ENCODE measurements at places on chromosomes 12 and 14.

GRCh38 chr12:132427174-132427768, 62.7 kb upstream of the FBRSL1 start:
- no peak for DNase-seq

GRCh38 chr14:22088614-22089342, 415.2 kb upstream of the OR4E1 start:
- DNase-seq = no peak

- DNase-seq = no peak
These were observed 8.4 kb downstream of the GPRC5A start for GRCh38 chr12:12899530-12900380.

DNA sequence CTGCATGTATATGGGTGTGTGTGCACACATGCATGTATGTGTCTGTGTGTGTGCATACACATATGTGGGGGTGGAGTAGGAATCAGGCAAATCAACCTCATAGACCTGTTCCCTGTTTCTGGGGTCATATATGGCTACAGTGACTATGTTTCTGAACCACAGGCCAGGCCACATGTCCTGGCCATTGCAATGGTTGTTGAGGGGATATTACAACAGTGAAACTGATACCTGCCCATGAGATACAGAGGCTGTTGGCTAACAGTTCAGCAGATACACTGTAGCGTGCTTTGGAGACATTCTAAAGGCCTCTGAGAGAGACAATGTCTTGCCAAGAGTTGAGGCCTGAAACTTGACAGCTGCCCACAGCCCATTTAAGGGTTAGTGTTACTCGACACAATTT, 47.3 kb upstream of the FOS start:
- no peak for DNase-seq

DNA sequence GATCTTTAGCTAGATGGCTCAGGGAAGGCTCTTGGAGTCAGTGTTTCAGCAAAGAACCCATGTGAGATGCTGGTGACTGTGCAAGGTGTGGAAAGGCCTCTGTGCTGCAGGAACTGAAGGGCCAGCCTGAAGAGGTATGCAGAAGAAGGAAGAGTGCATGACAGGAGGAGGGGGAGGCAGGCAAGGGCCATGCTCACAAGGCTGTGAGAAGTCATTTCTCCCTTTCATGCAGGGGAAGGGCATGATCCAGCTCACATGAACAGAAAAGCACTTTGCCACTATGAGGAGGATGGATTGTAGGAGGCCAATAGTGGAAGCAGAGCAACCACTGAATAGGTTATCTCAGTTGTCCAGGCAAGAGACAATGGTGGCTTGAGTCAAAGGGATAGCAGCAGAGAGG, 83.7 kb downstream of the SSPN start:
- no peak for DNase-seq

DNA sequence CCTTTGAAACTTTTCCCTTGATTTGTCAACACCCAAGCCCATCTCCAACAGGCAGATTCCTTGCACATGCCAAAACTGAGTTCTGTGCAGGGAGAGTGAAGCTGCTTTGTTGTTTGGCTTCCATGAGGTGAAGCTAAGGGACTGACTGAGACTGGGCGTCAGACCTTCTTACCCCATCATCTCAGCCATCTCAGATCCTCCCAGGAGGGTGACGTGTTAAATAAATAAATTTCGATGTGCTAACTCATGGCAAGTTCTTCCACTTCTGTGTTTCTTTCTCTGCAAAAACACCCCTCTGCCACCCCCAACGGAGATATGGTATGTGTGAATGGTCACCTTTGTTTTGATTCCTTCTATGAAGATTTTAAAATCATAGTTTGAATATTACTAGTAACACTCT, 17.8 kb downstream of the UTP20 start:
- no peak for DNase-seq

DNA sequence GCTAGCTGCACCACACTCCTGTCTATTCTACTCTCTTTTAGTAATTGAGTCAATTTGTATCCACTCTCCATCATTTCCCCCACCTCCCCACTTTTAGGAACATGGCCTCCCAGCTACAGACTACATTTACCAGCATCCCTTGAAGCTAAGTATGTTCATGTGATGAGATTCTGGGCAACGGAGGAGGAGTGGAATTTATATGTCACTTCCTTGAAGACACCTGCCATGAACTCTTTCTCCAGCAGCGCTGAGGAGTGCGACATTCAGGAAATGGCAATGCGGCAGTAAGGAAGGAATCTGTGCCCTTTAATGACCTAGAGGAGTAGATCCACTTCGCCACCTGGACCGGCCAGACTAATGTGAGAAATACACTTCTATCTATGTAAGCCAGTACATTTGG, 243.7 kb upstream of the DIO2 start:
- DNase-seq = no peak

DNA sequence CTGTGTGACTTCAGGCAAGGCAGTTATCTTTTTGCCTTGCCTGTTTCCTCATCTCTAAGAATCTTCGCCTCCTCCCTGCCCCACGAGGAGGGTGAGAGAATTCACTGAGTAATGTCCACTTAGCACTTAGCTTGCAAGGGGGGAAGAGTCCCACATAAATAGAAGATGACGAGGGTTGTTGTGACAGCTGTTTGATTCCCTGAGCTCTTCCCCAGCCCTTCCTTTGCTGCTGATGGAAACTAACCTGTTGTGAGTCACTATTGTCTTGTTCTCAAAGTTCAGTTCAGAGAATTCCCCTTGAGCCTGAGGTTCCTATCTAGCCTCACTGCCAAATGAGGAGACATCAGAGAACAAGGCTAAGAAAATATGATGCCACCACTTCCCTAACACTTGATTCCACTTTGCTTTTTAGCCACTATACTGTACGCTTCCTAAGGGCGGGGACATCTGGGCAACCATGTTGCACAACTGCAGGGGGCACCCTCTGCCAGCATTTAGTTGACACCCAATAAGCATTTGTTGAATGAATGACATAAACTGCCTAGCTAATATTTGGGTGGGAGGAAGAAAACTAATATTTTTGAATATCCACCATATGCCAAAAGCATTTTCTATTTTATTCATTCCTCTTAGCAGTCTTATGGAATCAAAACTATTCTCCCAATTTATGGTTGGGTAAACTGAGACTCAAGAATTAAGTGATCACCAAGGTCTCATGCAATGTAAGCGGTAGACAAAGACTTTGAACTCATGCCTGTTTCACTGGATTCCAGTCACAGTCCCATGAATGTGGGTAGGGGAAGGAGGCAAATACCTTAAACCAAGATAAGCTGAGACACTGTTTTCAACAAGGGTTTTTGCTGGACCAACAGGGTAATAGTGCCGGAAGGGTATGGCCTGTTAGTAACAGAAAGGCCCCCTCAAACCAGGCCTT, 77.6 kb downstream of the ZFP36L1 start:
- no peak for DNase-seq

DNA sequence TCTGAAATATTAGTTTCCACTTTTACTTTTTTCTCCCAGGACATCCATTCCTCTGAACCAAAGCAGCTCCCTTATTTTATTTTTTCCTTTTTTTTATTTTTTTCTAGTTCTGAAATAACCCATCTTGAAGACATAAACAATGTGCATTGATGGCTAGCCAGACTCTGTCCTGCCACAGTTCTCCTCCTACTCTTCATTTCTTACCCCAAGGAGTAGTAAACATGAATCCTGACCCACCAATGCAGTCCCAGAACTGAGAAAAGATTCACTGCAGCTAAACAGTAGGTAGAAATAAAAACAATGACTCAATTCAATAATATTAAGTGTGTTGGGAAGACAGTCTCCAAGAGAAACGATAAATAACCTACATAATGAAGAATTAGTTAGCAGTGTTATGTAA, 65.7 kb upstream of the NOVA1 start:
- DNase-seq = no peak

DNA sequence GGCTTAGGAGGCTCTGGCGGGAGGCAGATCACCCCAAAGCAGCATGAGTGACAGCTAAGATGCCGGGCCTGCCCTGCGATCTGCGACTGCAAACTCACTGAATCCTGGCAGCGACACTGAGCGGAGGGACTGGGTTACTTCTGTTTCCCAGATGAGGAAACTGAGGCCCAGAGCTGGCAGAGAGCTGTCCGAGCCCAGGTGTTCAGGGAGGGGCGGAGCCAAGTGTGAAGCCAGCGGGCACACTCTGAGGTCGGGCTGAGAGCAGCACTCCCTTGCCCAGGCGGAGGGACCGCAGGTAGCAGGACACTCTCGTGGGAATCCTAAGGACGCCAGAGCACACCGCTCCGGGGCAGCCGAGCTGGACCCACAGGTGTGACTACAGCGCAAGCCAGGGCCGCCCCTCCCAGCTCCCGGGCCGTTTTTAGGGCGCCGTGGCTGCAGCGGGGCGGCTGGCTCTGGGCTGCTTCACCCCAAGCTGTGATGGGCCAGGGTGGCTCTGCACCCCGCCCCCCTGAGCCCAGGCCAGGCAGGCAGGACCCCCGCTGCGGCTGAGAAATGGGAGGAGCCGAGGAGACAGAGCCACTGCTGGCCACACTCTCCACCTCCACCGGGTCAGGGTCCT, 27.4 kb downstream of the MMP17 start:
- DNase-seq = no peak

- no peak for DNase-seq
These were observed 258.4 kb upstream of the SFSWAP start for GRCh38 chr12:131452444-131452860.

- DNase-seq = no peak
These were observed 1.4 kb upstream of the PWP1 start for GRCh38 chr12:107684029-107684795.

DNA sequence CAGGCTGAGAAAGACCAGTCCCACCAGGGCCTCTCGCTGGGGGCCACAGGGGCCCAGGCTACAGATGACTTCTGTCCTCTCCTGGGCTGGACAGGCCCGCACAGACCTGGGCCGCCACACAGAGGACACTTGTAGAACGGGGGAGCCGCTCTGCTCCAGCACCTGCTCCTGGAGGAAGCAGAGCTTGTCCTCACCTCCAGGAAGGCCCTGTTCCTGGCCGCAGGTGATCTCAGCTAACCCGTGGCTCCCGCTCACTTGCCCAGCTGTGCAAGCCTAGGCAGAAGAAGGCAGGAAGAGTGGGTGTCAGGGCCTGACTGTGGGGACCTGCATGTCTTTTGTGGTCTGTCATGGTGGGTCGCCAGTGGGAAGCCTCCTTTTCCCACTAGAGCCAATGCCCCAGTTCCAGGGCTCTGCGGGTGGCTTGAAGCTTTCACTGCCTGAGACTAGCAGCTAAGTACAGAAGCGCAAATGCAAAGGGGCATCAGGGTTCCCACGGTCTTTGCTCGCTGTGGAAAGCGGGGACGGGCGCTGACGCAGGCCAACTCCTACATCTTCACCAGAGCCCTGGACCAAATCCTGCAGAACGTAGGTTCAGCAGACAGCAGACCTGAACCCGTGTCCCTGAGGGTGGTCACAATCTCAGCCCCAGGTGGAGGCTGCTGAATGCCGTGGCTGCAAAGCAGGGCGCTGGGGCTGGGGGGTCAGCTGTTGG, 8.8 kb upstream of the CEP170B start:
- peak; percentile 28 for DNase-seq

DNA sequence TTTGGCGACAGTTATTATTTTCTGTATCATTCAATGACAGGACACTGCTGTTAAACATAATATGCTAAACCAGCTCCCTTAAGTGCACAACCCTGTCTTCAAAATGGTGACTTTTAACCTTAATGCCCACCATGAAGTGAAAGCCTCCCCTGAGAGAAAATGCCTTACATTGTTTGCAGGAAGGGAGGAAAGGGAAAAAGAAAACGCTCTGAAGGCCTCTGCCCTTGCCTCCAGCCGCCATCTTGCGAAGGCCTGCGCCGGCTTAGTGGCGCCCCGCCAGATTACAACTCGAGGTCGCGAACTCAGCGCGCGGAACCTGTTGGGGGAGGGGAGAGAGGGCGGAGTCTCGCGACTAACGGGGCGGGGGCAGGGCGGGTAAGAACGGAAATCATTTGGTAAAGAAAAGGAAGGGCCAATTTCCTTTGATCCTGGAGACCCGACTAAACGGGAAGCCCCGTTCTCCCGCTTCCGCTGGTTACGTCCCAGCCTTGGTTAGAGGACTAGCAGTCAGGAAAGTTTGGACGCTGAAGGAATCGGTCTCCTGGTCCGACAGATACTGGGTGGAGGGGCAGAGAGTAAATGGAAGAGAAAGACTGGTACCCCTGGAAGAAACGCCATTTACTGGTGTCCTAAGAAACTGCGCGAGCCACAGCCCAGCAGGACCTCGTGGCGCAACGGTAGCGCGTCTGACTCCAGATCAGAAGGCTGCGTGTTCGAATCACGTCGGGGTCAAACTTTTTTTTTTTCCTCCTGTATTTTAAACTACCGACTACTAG, 11.6 kb upstream of the TMPO start:
- peak; percentile 96 for DNase-seq

- DNase-seq = no peak
These were observed 16.0 kb downstream of the MEG3 start for GRCh38 chr14:100841761-100842403.

GRCh38 chr12:52634266-52635056, 16.1 kb upstream of the KRT73 start:
- peak; percentile 70 for DNase-seq

GRCh38 chr12:12392413-12392812, 35.5 kb downstream of the BORCS5 start:
- no peak for DNase-seq

- DNase-seq = no peak
These were observed 193.1 kb upstream of the FSCB start for GRCh38 chr14:44700184-44700583.

GRCh38 chr12:129245769-129246168, 392.5 kb downstream of the GLT1D1 start:
- no peak for DNase-seq

DNA sequence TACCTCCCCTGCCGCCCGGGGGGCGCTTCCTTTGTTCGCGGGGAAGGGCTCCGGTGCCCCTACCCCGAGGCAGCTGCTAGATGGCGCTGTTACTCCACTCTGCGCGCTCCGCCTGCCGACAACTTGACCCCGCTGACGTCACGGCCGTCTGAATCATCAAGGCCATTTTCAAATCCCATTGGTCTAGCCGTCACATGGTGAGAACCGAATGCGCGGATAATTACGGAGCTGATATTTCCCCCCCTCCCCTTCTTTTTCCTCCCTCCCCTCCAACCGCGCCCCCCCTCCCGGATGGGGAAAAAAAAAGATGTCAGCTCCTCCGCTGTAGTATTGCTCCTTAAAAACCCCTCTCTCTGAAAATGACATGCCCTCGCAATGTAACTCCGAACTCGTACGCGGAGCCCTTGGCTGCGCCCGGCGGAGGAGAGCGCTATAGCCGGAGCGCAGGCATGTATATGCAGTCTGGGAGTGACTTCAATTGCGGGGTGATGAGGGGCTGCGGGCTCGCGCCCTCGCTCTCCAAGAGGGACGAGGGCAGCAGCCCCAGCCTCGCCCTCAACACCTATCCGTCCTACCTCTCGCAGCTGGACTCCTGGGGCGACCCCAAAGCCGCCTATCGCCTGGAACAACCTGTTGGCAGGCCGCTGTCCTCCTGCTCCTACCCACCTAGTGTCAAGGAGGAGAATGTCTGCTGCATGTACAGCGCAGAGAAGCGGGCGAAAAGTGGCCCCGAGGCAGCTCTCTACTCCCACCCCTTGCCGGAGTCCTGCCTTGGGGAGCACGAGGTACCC, at the start of gene HOXC10:
HOXC10 (plus strand) TSS at position 246 of the 791 bp plus-strand sequence; CDS start at position 360, 114 bp downstream.
- peak; percentile 49 for DNase-seq
